ENCODE measurements at places on chromosomes 13 and 19.

DNA sequence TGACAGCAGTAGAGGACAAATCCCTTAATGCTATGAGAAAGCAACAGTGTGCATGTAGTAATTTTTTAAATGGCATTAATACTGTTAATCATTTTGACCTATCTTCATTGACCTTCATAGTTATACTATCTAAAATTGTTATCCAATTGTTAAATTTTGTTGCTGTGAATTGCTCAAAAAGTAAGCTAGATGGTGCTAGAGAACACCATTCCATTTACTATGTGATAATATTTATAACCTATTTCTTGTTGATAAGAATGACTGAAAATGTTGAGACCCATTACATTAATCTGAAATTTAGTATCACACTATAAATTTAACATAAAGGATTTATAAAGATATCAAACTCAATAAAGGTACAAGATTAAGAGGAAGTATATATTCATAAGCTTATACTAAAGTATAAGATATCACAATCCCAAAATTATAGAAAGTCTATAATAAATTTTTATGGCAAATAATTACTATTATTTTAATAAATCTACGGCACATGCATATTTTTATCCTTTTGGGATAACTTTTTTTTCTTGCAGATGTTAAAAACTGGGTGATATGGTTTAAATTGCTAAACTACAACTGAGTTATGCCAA lies 1573.3 kb downstream of the PCDH9 start:
- DNase-seq, result no peak

DNA sequence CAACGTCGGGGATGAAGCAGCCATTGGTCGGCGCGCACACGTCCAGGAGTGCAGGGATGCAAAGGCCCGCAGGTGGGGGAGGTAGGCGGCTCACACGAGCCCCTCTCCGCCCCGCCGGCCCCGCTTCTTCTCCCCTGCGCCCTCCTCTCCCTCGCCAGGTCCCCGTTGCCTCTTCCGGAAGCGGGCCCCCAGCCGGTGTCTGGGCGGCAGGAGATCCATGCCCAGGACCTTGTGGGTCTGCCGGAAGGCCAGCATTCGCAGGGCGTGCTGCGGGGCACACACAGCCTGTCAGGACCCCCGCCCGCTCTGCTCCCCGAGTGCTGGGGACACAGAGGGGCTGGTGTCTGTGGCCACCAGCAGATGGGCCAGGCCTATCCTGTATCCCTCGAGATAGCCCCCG lies 19.7 kb upstream of the MATK start:
- no peak for DNase-seq

DNA sequence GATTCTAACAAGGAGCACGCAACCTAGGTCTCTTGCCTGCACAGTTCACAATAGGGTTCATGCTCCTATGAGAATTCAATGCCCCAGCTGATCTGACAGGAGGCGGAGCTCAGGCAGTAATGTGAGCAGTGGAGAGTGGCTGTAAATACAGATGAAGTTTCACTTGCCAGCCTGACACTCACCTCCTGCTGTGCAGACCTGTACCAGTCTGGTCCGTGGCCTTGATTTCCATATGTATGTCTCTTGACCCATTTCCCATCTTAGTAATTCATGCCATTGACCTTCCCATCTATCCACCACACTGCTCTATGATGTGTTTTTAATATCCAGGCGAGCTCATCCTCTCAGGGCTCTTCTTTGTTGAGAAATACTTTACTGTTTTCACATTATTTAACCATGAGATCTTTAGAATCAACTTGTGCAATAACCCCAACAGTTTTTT lies 95.2 kb downstream of the LRCH1 start:
- no peak for DNase-seq

GRCh38 chr13:62280590-62280989 lies 864.9 kb upstream of the PCDH20 start:
- no peak for DNase-seq

DNA sequence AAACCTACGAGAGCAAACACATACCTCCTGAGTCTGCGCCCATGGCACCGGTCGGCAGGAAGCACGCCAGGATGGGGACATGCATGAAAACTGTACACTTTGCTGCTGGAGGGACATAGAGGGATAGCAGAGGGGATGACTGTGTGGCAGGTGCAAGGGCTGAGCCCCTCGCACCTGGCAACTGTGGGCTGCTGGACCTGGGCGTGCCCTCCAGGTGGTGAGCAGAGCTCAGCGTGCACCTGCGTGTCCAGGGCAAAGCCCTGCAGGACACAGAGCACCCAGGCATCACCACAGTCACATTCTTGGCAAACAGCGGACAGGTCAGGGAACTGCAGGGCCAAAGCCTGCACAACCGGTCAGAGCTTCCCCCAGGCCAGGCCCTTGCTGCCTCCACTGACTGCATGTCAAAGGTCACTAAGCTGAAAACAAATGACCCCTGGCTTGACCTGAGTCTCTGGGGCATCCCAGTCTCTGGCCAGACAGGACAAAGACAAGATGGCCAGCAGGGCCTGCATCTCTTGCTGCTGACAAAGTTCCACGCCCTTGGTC lies 9.0 kb upstream of the ISYNA1 start:
- DNase-seq, result no peak

DNA sequence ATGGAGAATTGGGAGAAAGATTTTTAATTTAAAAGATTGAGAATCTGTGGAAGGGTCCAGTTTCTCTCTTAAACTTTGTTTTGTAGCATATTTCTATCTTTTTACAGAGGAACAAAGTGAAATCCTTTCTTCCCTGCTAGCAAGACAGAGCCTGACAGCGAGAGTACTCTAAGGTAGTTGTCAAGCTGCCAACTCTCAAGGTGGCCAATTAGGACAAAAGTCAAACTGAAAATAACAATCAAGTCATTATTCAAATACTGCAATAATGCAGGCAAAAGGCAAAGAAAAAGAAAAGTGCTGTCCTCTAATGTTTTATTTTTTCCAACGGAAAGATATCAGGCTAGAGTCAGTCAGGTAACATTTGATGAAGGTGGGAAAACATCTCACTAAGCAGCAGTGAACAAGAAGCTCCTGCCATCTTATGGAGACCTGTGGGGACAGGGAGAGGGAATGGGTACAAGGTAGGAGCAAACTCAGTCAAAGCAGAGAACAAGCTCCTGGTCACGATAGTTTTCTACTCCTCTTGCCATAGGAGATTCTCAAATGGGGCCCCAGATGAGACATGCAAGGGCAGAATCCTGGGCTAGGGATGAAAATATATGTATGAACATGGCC lies 801.9 kb upstream of the SLITRK1 start:
- no peak for DNase-seq

DNA sequence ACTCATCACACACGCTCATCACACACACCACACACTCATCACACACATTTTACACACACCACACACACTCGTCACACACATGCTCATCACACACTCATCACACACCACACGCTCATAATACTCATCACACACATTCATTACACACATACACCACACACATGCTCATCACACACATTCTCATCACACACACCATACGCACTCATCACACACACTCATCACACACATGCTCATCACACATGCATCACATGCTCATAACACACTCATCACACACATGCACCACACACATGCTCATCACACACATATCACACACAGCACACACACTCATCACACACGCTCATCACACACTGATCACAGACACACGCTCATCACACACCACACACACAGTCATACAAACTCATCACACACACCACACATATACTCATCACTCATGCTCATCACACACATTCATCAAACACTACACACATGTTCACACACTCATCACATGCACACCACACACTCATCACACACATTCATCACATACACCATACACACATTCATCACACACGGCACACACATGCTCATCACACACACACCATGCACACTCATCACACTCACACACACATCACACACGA lies 247.1 kb upstream of the SGCG start:
- DNase-seq, result no peak

GRCh38 chr19:5339198-5339949 lies 1.2 kb downstream of the PTPRS start:
- no peak for DNase-seq

DNA sequence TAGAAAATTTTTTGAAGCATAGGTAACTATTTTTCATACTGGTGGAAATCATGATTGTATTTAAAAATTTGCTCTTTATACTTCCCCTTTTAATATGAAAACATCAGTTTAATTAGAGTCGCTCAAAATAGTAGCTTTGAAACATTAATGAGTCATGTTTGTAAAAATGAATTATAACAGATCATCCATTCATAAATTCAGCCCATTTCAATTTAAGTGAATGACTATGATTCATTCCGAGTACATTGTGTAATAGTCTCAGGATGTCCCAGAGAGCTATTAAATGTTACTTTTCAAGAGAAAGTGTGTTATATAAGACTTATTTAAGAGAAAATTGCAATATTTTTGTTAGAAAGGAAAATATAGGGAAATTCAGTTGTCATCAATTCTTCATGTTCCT lies 111.0 kb downstream of the FNDC3A start:
- DNase-seq, result no peak

- DNase-seq, result no peak
Observed at GRCh38 chr13:34437873-34438272, 504.2 kb upstream of the NBEA start.

DNA sequence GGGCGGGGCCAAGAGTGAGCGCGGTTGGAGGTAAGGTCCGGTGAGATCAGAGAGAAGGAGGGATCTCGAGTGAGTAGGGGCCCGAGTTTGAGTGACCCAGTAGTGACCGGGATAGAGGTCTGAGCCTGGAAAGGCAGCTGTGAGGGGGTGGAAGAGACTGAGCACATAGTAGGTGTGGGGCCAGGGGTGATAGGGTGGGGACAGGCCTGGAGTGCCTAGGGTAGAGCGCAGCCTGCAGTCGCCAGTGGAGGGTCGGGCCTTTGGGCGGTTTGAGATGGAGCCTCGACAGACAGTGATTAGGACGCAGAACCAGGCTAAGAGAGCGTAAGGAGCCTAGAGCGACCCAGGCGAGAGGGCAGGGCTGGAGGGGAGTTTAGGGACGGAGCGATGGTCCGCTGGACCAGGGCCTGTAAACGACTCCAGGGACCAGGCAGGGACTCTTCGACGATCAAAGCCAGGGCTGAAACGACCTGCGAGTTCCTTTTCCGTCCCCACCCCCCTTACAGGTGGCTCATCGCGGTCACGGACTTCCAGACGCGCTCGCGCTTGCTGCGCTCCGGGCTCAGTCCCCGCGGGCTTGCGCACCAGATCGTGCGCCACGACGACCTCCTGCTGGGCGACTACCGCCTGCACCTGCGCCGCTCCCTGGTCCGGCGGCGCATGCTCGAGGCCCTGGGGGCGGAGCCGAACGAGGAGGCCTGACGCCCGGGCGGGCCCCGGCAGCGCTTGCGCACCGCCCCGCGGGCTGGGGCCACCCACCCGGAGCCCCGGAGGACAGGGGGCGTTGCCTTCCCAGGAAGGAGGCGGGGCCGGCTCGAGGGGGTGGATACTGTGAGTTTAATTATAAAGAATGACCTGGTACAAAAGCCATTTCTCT lies 9.4 kb downstream of the C19orf81 start:
- peak; percentile 22 for DNase-seq

- DNase-seq, result no peak
Observed at GRCh38 chr19:52665027-52665426, 26.9 kb upstream of the ZNF83 start.

- no peak for DNase-seq
Observed at GRCh38 chr13:34358811-34359513, 541.0 kb downstream of the RFC3 start.

DNA sequence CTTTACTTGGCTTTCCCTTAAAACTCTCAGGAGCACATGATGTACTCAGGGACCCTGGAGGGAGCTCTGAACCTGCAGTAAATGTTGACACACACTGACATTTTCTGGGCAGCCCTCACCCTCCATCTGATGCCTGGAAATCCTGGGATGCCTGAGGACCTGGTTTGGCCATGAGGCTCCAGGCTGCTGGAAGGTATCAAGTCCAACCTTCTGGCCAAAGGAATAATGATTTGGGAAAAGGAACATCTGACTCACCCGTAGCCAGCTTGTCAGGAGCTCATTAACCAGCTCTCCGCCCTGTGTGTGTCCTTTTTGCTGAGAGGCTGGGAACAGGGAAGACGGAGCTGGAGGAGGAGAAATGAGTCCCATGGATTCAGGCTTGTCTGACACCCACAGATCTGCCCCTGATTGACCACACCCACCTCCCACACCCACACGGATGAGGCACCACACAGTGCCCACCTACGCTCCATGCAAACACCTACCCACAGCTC lies 10.3 kb downstream of the ZNF558 start:
- no peak for DNase-seq

- no peak for DNase-seq
Observed at GRCh38 chr19:56966225-56966696, 125.7 kb upstream of the PEG3 start.
